ENCODE measurements at places on chromosomes 4 and X. TPM values are rescaled to one million over a fixed set of nuclear protein-coding genes. Genes with fewer than 3 reads are reported as not detected.

The SOWAHD gene
- polyA plus RNA-seq = 1.6 TPM

The NONO gene
- 220 TPM for polyA plus RNA-seq

The EXOC1L gene
- not detected for polyA plus RNA-seq

The PFKFB1 gene
- not detected for polyA plus RNA-seq

The ITM2A gene
- 837 TPM for polyA plus RNA-seq

The HSFX3 gene
- polyA plus RNA-seq = not detected

The IGFBP7 gene
- 0.48 TPM for polyA plus RNA-seq

The COX7B2 gene
- not detected for polyA plus RNA-seq

The UCHL1 gene
- polyA plus RNA-seq = not detected

The PRRG3 gene
- not detected for polyA plus RNA-seq

The ADRA2C gene
- not detected for polyA plus RNA-seq

The SMIM43 gene
- not detected for polyA plus RNA-seq

The EGFL6 gene
- not detected for polyA plus RNA-seq

The CACNA1F gene
- 0.12 TPM for polyA plus RNA-seq

The DUX4 gene
- not detected for polyA plus RNA-seq

The DLG3 gene
- 4.2 TPM for polyA plus RNA-seq

The IL2RG gene
- polyA plus RNA-seq = 1,015 TPM

The BMP3 gene
- not detected for polyA plus RNA-seq
